ENCODE measurements at places on chromosomes 4 and X.
A peak's percentile ranks its signal among the peaks of the same experiment; 100 is the strongest.

DNA sequence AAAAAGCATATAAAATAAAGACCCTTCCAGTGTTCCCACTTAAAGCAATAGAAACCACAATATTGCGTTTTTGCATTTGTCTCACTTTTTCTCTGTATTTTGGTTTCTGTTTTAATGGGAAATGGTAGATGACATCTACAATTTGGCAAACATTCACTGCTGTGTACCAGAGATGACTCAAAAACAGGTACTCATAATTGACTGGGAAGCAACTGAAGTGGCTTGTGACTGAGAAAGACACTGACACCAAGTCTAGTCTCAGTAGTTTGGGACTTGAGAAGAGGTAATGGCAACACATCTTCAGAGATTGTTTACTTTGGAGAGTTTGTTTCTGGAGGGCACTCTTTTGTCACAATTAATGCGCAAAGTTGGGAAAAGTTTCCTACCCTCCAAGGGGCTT lies 42.0 kb downstream of the AREG start:
- no peak for DNase-seq
- no peaks in the 10 kb centered on the region for H3K4me1 ChIP-seq
- H3K27ac ChIP-seq, result no peak overlapping the region
- no peaks in the 10 kb centered on the region for H3K36me3 ChIP-seq
- no peak overlapping the region for H3K4me3 ChIP-seq
- no peaks in the 10 kb centered on the region for H3K27me3 ChIP-seq

- no peak for DNase-seq
- H3K27ac ChIP-seq, result peak overlapping the region; percentile 72
- peaks cover 9% of the 10 kb centered on the region for H3K27me3 ChIP-seq
These were observed 916 bp downstream of the MXRA5 start for GRCh38 chrX:3345281-3346191.

GRCh38 chr4:140704964-140705363 lies 51.2 kb downstream of the TBC1D9 start:
- no peak for DNase-seq
- H3K27me3 ChIP-seq, result no peaks in the 10 kb centered on the region
- no peaks in the 10 kb centered on the region for H3K4me1 ChIP-seq
- H3K4me3 ChIP-seq, result no peak overlapping the region

DNA sequence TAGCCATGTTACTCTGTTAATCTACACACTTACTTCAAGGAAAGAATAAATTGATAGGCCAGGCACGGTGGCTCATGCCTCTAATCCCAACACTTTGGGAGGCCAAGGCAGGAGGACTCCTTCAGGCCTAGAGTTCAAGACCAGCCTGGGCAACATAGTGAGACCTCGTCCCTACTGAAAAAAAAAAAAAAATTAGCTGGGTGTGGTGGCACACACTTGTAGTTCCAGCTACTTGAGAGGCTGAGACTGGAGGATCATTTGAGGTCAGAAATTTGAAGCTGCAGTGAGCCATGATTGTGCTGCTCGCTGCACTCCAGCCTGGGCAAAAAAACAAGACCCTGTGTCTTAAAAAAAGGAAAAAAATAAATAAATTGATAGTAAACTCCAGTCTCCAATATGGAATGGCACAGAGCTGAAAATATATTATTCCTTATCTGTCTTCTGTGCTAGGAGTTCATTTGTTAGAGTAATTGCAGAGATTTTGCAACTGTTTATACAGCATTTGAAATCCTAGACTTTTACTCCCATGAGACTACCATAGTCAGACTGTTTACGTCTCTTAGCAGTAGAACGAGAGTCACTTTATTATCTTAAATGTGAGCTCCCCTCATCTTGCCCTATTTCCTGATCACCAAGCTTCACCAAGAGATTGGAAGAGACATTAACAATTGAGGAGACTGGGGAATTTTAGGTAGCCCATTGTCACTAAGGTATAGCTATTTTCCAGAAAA lies 18.8 kb upstream of the TMEM131L start:
- H3K27me3 ChIP-seq, result no peaks in the 10 kb centered on the region
- no peak overlapping the region for H3K27ac ChIP-seq
- DNase-seq, result no peak
- no peaks in the 10 kb centered on the region for H3K4me1 ChIP-seq
- H3K4me3 ChIP-seq, result no peak overlapping the region

DNA sequence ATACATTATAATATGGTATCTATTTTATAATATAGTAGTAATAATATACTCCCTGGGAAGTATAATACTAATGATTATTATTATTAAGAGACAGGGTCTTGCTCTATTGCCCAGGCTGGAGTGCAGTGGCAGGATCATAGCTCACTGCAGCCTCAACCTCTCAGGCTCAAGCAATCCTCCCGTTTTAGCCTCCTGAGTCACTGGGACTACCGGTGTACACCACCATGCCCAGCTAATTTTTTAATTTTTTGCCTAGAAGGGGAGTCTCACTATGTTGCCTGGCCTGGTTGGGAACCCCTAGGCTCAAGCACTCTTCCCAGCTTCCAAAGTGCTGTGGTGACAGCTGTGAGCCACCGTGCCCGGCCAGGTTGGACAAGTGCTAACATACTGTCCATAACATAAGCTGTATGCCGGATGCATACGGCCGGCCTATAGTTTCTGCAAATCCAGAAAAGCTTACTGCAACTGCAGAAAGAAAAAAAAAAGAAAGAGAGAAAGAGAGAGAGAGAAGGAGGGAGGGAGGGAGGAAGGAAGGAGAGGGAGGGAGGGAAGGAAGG lies 94.2 kb upstream of the PPP2R3B start:
- DNase-seq, result no peak
- H3K27me3 ChIP-seq, result no peaks in the 10 kb centered on the region
- H3K36me3 ChIP-seq, result no peaks in the 10 kb centered on the region
- H3K27ac ChIP-seq, result no peak overlapping the region
- H3K4me1 ChIP-seq, result no peaks in the 10 kb centered on the region

DNA sequence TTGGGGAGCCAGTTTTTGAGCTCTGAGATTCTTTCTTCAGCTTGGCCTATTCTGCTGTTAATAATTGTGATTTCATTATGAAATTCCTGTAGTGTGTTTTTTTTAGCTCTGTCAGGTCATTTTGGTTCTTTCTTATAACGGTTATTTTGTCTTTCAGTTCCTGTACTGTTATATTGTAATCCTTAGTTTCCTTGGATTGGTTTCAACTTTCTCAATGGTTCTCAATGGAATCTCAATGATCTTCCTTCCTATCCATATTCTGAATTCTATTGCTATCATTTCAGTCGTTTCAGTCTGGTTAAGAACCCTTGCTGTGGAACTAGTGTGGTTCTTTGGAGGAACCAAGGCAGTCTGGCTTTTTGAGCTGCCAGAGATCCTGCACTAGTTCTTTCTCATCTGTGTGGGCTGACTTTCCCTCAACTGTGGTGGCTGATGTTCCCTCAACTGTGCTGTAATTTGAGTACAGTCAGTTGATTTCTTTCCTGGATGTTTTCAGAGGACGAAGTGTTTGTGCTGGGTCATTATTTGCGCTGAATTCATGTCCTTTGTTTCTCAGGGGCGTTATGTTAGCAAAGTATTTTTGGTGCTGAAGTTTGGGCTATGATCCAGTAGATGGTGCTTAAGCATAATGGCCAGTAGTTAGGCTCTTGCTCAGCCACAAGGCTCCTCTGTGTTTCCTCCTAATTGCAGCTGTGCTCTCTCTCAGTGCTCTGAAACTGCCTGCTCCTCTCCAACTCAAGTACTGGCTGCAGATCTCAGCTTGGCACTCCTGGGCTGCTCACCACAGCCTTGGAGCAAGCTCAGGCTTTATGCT lies 27.5 kb downstream of the ENPEP start:
- H3K27me3 ChIP-seq, result no peaks in the 10 kb centered on the region
- H3K27ac ChIP-seq, result no peak overlapping the region
- no peaks in the 10 kb centered on the region for H3K4me1 ChIP-seq
- H3K4me3 ChIP-seq, result no peak overlapping the region
- no peak for DNase-seq

GRCh38 chr4:38140643-38141203 lies 180.5 kb downstream of the PTTG2 start:
- H3K4me3 ChIP-seq, result no peak overlapping the region
- no peaks in the 10 kb centered on the region for H3K36me3 ChIP-seq
- no peak overlapping the region for H3K27ac ChIP-seq
- H3K4me1 ChIP-seq, result peaks cover 2% of the 10 kb centered on the region
- H3K27me3 ChIP-seq, result no peaks in the 10 kb centered on the region

GRCh38 chr4:145485120-145485519 lies 3.5 kb downstream of the SMAD1 start:
- H3K4me1 ChIP-seq, result no peaks in the 10 kb centered on the region
- H3K4me3 ChIP-seq, result no peak overlapping the region
- H3K27me3 ChIP-seq, result no peaks in the 10 kb centered on the region
- no peak overlapping the region for H3K27ac ChIP-seq
- H3K36me3 ChIP-seq, result no peaks in the 10 kb centered on the region
- DNase-seq, result no peak

- H3K27me3 ChIP-seq, result no peaks in the 10 kb centered on the region
- H3K4me1 ChIP-seq, result peaks cover 3% of the 10 kb centered on the region
- DNase-seq, result no peak
- no peaks in the 10 kb centered on the region for H3K36me3 ChIP-seq
- no peak overlapping the region for H3K27ac ChIP-seq
These were observed 30.6 kb upstream of the SORCS2 start for GRCh38 chr4:7161721-7162214.

GRCh38 chr4:110120506-110120905 lies 77.9 kb downstream of the ELOVL6 start:
- no peaks in the 10 kb centered on the region for H3K36me3 ChIP-seq
- no peaks in the 10 kb centered on the region for H3K27me3 ChIP-seq
- peaks cover 10% of the 10 kb centered on the region for H3K4me1 ChIP-seq

DNA sequence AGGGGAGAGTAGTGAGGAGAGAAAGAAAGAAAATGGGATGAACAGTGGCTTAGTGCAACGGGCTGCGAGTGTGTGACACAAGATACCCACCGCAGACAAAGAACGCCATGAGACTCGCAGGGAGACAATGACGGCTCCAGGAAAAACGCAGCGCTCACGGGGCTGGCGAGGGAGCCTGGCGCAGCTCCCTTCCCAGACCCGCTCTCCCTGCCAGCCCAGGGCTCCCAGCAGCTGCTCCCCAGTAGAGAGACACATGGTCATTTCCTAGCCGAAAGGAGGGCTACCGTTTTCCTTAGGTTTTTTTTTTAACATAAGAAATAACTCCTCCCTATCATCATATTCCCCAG lies 149.5 kb downstream of the MAML3 start:
- H3K27ac ChIP-seq, result no peak overlapping the region
- H3K4me3 ChIP-seq, result peak overlapping the region; percentile 36
- no peak for DNase-seq
- no peaks in the 10 kb centered on the region for H3K36me3 ChIP-seq
- no peaks in the 10 kb centered on the region for H3K27me3 ChIP-seq

DNA sequence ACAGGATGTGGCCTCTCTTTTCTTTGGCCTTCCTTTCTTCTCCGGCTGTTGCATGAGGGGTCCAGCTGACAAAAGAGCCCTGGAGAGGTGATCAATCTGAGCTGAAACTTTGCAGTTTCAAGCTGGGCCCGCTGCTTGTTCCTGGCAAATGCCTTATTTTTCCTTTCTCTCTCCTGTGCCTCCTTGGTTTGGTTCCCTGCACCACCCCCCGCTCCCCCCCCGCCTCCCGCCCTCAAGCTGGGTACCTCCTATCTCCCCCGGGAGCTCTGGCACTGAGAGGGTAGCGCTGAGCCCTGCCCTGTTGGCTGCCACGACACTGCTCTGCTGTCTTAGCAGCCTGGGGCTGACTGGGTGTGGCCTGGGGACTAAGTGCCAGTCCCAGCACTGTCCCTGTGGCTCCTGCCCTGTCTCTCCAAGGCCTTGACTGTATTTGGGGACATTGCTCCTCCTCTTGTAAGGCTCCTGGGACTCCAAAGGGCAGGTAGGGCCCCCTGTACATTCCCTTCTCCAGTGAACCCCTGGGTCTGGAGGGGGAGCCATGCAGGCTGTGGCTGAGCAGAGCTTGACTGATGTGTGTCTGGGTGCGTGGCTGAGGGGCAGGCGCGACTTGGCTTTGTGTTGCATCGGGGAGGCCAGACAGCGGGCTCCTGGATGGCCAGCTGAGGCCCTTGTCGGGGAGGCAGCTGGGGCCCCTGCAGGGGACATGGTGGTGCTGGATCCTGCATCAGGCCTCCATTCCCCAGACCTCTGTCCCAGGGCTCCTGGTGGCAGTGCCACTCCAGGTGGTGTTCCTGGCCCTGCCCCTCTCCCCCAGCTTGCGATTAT lies 1.1 kb downstream of the PLXNA3 start:
- no peaks in the 10 kb centered on the region for H3K36me3 ChIP-seq
- peaks cover 5% of the 10 kb centered on the region for H3K4me1 ChIP-seq
- H3K4me3 ChIP-seq, result peak overlapping the region; percentile 60
- peak overlapping the region; percentile 65 for H3K27ac ChIP-seq
- peak; percentile 53 for DNase-seq

GRCh38 chrX:819684-820083 lies 189.1 kb downstream of the SHOX start:
- H3K27ac ChIP-seq, result no peak overlapping the region
- no peaks in the 10 kb centered on the region for H3K36me3 ChIP-seq
- H3K27me3 ChIP-seq, result no peaks in the 10 kb centered on the region
- DNase-seq, result no peak

- DNase-seq, result no peak
- no peak overlapping the region for H3K27ac ChIP-seq
- no peaks in the 10 kb centered on the region for H3K36me3 ChIP-seq
- no peaks in the 10 kb centered on the region for H3K4me1 ChIP-seq
- no peak overlapping the region for H3K4me3 ChIP-seq
- no peaks in the 10 kb centered on the region for H3K27me3 ChIP-seq
These were observed 51.1 kb downstream of the LEF1 start for GRCh38 chr4:108117418-108118182.

GRCh38 chr4:16814361-16814760 lies 84.1 kb downstream of the LDB2 start:
- H3K27me3 ChIP-seq, result no peaks in the 10 kb centered on the region
- no peak for DNase-seq
- no peak overlapping the region for H3K4me3 ChIP-seq
- H3K4me1 ChIP-seq, result no peaks in the 10 kb centered on the region
- H3K36me3 ChIP-seq, result no peaks in the 10 kb centered on the region
- H3K27ac ChIP-seq, result no peak overlapping the region

DNA sequence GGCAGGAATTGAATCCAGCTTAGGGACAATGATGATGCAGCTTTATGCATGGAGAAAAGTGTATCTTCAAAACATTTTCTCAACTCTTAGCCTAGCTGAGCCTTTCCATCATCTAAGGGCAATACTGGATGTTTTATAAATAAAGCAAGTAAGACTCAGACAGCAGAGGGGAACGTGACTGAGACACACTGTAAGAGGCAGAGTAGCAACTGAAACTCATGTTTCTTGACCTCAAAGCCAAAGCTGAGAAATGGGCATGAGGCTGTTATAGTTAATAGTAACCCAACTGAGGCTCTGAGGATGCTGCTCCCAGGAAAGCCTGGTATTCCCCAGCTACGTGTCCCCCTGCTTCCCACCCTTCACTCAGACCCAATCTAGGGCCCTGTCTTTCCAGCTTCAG lies 44.6 kb downstream of the ARHGEF9 start:
- H3K27me3 ChIP-seq, result no peaks in the 10 kb centered on the region
- H3K4me1 ChIP-seq, result no peaks in the 10 kb centered on the region
- no peak overlapping the region for H3K4me3 ChIP-seq
- DNase-seq, result no peak

Data from transverse colon (tissue), 4 donors.